Foreskin melanocyte (primary cell): ENCODE measurements at places on chromosomes 3 and 15.

GRCh38 chr3:53804697-53805462 lies 41.3 kb downstream of the CHDH start:
- peak; percentile 36 for DNase-seq

GRCh38 chr15:101053261-101053660 lies 134.1 kb downstream of the LRRK1 start:
- DNase-seq, result no peak

GRCh38 chr3:14289590-14290461 lies 111.2 kb downstream of the LSM3 start:
- peak; percentile 33 for DNase-seq

- DNase-seq, result no peak
Measured at GRCh38 chr3:111667621-111668239, 72.6 kb upstream of the ZBED2 start.

DNA sequence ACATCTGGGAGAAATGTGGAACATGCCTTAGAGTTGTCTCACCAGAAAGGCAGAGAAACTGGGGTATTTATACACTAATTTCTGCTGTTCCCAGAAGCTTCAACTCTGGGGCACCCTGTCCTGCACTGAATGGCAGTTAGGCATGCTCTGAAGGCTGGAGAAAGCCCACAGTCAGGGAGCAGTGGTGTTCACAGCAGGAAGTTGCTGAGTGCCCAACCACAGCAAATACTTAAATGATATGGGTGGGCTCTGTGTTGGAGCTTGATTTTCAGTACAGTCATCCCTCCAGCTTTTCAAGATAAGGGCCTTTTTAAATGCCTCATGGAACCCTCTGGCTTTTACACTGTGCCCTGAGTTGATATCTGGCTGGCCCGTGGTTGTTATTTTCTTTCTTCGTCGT lies 38.7 kb upstream of the RASGRF1 start:
- DNase-seq, result no peak
